Left ventricle myocardium superior (tissue), 1 donor: ENCODE measurements at places on chromosomes 1 and 21. TPM values are rescaled to one million over a fixed set of nuclear protein-coding genes. Genes with fewer than 3 reads are reported as not detected.

DDAH1 gene
- 4.1 TPM for total RNA-seq

AGBL4 gene
- 0.50 TPM for total RNA-seq

- no peak for DNase-seq
Observed at GRCh38 chr1:33339413-33339812, 18.5 kb upstream of the A3GALT2 start.

NBPF1 gene
- total RNA-seq, result 12.2 TPM

- DNase-seq, result no peak
Observed at GRCh38 chr1:61266738-61267137, 184.4 kb downstream of the NFIA start.

UBL4B gene
- total RNA-seq, result not detected

SERPINC1 gene
- 0.25 TPM for total RNA-seq

DNA sequence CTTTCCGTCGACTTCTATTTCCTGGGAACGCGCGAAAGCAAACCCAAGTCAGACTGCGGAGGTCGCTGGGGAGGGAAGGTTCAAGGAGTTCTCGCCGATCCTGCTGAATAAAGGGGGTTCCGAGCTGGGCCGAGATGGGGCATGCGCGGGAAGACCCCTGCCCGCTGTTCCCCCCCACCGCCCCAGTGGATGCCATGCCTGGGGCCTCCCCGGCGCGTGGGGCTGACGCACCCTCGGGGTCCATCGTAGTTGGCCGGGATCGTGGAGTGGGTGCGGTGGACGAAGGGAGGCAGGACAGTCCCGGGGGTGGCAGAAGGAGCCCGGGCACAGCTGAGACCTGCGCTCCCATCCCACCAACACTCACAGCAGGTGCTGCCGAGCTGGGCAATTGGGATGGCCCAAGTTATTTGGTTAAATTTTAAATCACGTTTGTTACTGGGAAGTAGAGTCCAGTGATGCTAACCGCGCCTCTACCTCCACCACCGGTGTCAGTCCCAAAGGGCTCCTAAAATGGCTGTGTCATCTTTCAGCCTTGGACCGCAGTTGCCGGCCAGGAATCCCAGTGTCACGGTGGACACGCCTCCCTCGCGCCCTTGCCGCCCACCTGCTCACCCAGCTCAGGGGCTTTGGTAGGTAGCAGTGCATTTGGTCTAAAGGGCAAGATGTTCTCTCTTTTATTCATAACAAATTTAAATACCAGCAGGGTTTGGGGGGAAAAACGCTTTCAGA, 801 bp downstream of the MX1 start:
- peak; percentile 40 for DNase-seq

GRCh38 chr1:161705537-161705936, 1.5 kb upstream of the FCRLA start:
- DNase-seq, result no peak

- DNase-seq, result no peak
Observed at GRCh38 chr1:224510880-224511645, 76.5 kb upstream of the WDR26 start.

- no peak for DNase-seq
Observed at GRCh38 chr1:69702085-69702484, 134.4 kb downstream of the LRRC7 start.

DNA sequence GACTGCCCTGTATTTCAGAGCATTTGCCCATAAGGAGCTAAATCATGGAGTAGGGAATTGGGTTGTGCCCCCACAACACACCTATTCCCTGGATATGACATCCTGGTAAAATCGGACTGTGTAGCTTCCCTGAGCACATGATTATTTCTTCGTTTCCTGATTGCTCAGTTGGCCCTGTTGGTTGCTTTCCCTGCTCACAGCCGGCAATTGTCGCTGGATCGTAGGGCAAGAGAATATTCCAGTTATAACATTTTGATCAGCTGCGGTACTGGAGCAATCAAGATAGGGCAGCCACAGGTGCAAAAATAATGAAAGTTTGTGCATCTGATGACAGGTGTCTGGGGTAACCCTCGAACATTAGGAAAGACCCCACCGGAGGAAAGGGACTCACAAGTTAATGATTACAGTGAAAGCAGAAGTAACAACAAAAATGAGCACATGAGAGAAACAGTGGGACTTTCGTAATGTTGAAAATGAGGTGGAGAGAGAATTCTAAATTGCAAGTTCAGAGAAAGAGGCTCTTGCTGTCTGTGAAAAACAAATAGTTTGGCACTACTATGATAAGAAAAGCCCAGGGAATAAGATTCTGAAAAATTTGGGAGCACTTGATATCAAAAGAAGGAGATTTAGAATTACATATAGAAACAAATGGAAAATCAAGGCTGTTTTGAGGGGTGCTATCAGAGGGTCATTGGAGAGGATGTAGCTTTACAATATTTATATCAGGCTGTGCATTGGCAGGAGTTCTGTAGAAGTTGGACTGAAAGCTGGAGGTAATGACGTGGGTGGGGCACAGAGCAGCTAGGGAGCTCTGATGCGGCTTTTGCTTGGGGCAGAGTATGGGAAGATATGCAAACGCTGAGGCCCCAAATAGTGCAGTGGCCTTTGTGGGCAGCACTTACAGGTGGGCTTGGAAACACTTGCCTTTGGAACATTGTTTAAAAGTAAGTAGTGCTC, at the start of gene MAB21L3:
MAB21L3 (plus strand) TSS at position 833 of the 957 bp plus-strand sequence. CDS start 1,217 bp downstream, outside the sequence.
- DNase-seq, result no peak

DNA sequence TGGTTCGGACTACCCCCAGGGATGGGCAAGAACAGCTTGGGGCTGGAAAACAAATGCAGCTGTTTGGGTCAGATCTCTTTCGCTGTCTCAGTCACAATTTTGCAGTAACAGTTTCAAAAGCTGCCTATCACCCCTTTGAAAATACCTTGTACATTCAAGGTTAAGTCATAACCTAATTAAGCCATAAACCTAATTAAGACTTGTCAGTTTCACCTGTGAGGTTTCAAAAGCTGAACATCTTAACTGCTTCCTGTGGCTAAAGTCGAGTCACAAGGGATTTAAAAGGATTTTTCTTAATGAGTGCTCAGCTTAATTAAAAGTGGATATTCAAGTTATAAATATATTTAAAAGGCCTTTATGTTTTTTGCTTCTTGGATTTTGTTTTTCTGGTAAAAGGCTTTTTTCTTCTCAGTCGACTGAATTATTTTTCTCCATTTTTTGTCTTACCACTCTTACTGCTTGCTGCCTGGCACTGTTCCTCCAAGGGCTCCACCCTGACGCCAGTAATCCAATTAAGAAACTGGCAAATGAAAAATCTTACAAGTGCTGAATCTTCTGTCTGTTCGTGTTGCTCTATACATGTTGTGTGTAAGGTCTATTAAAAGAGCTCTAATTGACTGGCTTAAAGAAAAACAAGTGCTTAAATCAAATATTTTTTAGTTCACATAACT, 31.3 kb downstream of the CBR1 start:
- DNase-seq, result no peak

ARHGAP29 gene
- total RNA-seq, result 25.9 TPM

DNA sequence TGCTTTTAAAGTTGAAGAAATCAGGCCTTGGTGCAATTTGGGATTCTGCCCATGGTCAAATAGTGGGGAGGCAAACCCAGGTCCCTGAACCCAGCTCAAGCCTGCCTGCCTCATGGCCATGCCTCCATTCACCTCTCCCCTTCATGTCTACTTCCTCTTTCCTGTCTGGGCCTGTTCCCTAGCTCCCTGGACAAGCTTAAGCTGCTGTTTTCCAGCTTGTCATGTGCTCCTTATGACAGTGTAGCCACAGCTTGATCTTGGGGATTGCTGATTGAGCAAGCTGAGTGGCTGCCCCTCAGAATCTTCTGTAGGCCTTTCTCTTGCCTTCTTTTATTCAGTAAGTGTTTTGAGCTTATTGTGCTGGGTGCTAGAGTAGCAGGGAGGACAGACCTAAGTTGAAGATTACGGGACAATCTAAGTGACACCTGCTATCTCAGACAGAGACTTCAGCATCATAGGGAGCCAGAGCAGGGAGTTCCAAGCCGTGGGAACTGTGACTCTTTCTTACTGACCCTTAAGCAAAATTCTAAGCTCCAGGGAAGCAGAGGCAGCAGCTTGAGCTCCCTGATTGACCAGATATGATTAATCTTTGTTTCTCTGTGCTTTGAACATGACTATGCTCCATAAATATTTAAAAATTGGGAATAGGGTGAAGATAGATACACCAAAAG, 520 bp upstream of the MR1 start:
- no peak for DNase-seq

DNA sequence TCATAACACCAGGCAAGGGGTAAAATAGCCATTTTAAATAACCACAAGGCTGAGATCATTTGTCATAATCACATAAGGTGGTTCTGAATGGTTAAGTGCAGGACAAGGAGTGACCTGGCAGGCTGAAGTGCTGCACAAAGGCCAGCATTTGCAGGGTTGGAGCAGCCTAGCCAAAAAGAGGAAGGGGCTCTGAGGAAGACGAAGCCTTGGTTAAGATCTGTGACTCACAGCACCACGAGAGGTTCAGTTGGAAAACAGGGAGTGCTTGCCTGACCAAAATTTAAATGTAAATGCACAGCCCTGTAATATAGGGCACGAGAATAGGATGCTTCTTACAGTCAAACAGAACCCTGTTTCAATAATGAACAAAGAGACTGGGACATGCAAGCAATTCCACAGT, 12.1 kb downstream of the ATP5PF start:
- no peak for DNase-seq

GRCh38 chr1:89022167-89022959, at the start of gene GBP3:
Gene GBP3, minus strand, starts transcription at chr1:89022866. Its CDS starts 2,145 bp downstream, at chr1:89020721.
- no peak for DNase-seq

NR5A2 gene
- 1.7 TPM for total RNA-seq

SFN gene
- not detected for total RNA-seq

DNA sequence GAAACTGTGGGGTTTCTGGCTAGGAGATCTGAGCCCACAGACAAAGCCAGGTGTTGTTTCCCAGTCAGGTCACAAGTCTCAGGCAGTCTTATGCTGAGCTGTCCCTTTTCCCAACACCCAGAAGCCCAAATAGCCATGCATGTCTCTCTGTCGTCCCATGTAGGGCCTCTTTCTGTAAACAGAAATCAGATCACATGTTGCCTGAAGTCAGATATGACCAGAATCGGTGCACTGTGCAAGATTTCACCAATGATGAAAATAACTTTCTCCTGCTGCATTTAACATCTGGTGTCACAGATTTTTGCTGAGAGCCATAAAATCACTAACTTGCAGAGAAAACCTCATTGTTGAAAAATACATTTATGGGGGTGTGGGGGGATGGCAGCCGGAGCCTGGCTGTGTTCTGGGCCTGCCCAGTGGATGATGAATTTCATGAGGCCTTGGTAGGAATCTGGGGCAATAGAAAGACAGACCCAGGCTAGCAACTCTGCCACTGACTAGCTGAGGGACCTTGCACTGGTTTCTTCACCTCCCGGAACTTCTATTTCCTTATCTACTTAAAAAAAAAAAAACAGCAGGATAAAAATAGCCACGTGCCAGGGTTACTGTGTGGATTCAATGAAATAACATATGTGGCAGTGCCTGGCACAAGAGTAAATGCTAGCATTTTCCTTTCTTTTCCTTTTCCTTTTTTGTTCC, 158.8 kb upstream of the NFIA start:
- no peak for DNase-seq

DNA sequence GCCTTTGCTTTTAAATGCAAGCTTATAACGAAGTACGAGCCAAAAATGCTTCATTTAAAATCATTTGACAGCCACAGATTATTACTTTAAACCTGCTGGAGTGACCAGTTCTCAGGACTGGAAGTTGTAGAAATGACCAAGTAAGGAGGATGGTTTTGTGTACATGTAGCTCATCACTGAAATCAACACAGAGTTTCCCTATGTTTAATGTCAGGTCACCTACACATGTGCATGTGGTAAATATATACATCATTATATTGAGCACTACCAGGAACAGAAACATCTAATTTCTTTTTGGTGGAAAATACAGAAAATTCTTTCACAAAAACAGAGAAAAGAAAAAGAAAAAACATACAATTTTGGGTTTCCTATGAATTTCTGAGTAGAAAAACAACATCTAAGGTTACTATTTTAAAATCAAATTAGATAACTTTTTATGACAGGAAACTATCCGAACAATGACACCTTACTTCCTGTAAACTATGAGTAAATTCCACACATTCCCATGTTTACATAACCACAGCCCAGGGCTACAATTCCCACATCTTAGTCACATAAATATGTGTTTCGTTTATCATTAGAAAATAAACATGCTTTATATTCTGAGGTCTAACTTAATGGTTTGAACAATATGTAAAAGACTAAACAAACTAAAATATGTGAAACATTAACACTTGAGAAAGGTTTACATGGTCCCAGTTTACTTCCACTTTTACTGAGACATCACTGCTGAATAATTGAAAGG, 73.6 kb downstream of the ZNF281 start:
- no peak for DNase-seq

- DNase-seq, result peak; percentile 1
Observed at GRCh38 chr1:3983181-3983580, 83.1 kb upstream of the C1orf174 start.

DNA sequence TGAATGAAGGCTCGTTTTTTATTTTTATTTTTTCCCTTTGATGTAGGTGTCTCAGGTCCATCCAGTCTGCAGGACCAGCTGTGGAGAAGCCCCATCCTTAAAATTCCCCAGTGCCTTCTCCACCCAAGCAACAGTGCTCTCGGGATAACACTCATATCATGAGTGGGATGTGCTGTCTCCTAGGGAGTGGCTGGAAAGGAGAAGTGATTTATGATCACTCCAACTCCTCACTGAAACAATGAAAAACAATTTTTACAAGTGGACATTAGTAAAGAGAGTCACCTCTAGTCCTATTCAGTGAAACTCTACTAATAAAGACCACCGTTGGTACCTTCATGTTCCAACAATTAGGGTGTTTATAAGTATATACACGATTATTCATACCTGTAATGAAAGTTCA, 3.5 kb downstream of the STUM start:
- no peak for DNase-seq

- DNase-seq, result no peak
Observed at GRCh38 chr1:85406887-85407533, 57.9 kb downstream of the DDAH1 start.
